ENCODE measurements at places on chromosomes 1 and 21.

- no peak for DNase-seq
These were observed 5.1 kb upstream of the TTC34 start for GRCh38 chr1:2806591-2806990.

GRCh38 chr1:59685101-59685500 lies 129.6 kb upstream of the HOOK1 start:
- no peak for DNase-seq

DNA sequence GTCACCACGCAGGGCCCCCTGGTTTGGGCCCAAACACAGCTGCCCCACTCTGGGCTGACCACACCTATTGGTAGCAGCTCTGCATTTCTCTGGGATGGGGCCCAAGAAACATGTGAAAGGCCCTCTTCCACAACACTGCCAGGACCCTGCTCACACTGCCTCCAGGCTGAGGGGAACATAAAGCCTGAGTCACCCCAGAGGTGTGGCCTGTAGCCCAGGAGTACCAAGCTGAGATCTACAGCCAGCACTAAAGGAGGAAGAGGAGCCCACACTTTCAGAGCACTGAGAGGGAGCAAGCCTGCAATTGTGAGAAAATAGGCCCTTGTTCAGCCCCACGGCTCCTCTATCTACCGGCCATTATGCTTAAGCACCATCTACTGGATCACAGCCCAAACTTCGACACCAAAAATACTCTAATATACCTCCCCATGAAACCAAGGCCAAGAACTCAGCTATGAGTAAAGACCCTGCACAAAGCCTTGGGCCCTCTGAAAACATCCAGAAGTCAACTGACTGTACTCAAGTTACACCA lies 14.4 kb upstream of the OR2T10 start:
- DNase-seq, result no peak

- no peak for DNase-seq
These were observed 155.8 kb downstream of the TRABD2B start for GRCh38 chr1:47841356-47841755.

- no peak for DNase-seq
These were observed 29.7 kb downstream of the MDM4 start for GRCh38 chr1:204545881-204546280.

GRCh38 chr1:115726570-115726969 lies 41.9 kb downstream of the CASQ2 start:
- DNase-seq, result no peak

DNA sequence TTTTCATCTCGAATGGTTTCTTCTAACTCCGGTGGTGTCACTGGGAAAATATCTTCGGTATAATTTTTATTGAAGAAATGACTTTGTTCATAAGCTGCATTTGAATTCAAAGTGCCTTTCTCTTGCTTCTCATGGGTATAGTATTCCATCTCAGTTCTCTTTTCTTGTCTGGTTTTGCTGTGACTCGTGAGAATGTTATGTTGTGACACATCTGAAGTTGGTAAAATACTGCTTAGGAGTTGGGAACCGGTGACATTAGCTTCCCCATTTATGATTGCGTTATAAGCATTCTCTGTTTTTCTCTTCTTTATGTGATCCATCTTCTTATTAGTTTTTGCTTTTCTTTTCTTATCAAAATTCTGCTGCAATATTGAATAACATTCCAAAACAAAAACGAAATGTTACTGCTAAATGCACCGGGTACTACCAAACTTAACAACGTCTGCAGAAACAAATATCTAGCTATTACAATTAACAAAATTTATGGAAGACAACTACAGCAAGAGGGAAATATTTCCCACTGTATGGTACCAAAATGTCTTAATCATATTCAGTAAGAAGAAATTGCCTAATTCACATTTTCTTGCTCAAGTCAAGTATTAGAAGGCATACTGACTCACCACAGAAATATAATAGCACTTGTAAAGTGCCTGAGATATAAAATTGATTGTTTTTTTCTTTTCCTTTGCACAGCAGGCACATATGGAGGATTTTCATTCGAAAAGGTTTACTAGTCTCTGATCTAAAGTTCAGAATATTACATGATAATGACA lies 15.5 kb downstream of the LRIF1 start:
- DNase-seq, result no peak

- no peak for DNase-seq
These were observed 35.5 kb downstream of the KCNK2 start for GRCh38 chr1:215118081-215118480.

DNA sequence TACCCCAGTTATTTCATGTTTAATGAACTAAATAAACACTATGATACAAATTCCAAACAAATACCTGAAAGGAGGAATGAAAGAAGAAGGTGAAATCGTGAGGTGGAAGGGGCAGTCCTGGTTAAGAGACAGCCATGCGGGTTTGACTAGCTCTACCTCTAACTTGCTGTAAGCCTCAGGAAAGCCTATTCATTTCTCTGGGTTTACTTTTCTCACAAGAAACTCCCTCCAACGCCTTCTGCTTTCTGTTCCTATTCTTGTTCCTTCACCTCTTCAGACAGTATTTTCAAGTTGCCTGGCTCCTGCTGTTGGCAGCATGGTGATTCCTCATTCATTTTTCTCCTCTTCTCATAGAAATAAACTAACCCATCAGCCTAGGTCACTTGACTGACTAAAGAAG lies 92.4 kb downstream of the NTPCR start:
- DNase-seq, result no peak
